ENCODE measurements at places on chromosomes 1 and 21.

GRCh38 chr1:193631306-193631705, 444.9 kb upstream of the B3GALT2 start:
- no peak for DNase-seq

DNA sequence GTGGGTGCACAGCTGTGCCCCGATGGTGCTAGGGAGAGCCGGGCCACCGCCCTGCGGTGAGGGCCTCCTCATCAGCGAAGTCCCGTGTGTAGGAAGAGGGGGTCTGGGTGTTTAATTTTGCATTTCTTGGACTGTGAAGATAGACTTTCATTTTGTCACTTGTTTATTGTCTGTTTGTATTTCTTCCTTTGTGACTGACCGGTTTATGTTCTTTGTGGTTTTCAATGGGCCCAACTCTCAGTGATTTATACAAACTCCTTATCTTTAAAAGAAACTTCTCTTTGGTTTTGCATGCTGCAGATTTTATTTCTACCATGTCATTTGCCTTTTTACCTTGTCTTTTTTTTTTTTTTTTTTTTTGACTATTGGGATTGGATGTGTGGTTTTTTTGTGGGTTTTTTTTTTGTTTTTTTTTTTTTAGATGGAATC, 65.1 kb downstream of the COL18A1 start:
- no peak for DNase-seq

GRCh38 chr1:80882553-80882952, 918.2 kb upstream of the ADGRL2 start:
- no peak for DNase-seq

DNA sequence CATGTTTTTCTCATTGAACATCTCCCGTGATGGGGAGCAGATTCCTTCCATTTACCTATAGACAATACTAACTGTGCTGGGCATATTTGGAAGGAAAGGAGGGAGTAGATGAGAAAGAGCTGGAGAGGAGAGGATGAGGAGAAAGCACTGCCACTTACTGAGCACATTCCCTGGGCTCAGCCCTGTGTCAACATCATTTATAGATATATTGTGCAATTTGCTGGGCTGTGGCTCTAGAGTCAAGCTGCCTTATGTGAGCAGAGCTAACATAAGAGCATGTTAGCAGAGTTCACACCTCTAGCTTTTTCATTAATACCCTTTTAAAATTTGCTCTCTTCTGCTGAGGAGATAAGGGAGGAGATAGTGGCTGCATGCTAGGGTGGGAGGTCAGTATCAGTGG, 22.3 kb upstream of the CD53 start:
- no peak for DNase-seq

GRCh38 chr1:3890389-3891328, 9.4 kb downstream of the C1orf174 start:
- no peak for DNase-seq

- no peak for DNase-seq
Observed at GRCh38 chr1:27566462-27567145, 37.3 kb downstream of the AHDC1 start.

DNA sequence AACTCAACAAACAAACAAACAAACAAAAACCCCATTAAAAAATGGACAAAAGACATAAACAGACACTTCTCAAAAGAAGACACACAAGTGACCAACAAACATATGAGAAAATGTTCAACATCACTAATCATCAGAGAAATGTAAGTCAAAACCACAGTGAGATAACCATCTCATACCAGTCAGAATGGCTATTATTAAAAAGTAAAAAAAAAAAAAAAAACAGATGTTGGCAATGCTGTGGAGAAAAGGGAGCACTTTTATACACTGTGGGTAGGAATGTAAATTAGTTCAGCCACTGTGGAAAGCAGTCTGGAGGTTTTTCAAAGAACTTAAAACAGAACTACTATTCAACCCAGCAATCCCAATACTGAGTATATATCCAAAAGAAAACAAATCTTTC, 94.7 kb downstream of the PLPP3 start:
- no peak for DNase-seq

DNA sequence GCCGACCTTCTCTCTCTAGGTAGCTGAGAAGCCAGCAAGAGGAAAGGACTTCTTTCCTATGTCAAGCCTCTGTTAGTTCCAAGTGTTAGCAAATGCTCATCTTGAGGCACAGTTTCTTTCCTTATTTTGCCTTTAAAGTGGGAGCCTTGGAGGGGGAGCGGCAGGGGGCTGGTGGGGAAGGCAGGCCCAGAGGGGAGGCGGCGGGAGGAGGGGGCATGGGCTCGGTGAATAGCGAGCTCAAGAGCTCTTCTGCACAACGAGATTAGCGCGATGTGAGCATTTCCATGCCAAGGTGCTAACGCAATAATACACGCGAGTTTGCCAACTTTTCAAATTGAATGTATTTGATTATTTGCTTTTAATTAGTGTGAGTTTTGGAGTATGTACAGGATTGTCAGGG, 372.6 kb downstream of the RPS6KC1 start:
- peak; percentile 66 for DNase-seq

GRCh38 chr1:49200738-49201137, 424.0 kb upstream of the BEND5 start:
- DNase-seq, result no peak

- DNase-seq, result no peak
Observed at GRCh38 chr1:17209430-17209829, 4.5 kb downstream of the PADI1 start.

DNA sequence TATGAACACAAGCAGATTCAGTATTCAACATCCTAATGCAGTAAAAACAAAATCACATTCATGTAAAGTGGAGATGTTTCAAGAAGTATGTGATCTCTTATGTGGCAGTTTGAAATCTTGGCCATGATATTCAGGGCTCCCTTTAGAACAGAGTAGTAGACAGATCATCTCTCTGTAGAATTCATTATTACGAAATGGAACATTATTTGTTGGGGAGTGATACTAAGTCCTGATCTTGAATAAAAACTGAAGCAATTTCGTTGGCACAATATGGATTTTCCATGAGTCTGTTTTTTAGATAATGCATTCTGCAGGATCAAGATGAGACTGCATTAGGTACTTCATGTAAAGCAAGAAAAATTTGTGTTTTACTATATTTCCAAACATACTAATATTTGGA, 264.4 kb upstream of the NRIP1 start:
- DNase-seq, result no peak

- no peak for DNase-seq
Observed at GRCh38 chr1:106957795-106958194, 98.7 kb upstream of the PRMT6 start.

- no peak for DNase-seq
Observed at GRCh38 chr1:217435204-217435603, 195.7 kb downstream of the GPATCH2 start.

DNA sequence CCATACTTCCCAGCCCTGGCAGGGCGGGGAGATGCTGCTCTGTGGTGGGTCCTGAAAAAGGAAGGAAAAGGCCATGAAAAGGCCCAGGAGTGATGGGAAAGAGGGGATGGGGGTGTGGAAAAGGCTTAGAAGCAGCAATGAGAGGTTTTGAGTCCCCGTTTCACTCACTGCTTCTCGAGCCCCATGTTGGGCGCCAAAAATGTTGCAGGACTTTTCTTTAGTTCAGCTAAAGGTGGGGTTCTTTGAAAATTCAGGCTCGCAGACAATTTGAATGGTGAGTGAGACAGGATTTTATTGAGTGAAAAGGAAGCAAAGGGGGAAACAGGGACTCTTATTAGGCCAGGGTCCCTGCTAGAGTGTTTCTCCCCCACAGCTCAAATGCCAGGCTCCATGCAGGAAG, 93.1 kb downstream of the MRPS6 start:
- DNase-seq, result no peak

DNA sequence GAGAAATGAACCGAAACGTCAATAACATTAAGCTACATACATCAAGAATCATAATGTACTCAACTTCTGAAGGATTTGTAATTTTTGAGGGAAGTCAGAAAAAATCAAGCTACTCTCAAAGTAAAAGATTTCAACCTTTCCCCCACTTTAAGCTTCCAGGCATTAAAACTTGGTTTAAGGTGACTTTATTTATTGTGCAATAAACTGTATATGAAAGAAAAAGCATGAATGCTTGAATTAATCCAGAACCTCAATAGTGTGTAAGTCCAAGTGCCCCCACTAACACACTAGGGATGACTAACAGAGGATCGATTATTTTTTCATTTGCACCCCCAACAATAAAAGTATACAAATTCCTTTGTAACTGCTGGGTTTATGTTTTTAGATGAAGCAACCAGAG, 10.9 kb downstream of the GART start:
- DNase-seq, result no peak

GRCh38 chr1:180600343-180600742, 31.5 kb upstream of the XPR1 start:
- DNase-seq, result no peak

GRCh38 chr21:32955311-32956060, 70.2 kb upstream of the OLIG2 start:
- DNase-seq, result no peak

DNA sequence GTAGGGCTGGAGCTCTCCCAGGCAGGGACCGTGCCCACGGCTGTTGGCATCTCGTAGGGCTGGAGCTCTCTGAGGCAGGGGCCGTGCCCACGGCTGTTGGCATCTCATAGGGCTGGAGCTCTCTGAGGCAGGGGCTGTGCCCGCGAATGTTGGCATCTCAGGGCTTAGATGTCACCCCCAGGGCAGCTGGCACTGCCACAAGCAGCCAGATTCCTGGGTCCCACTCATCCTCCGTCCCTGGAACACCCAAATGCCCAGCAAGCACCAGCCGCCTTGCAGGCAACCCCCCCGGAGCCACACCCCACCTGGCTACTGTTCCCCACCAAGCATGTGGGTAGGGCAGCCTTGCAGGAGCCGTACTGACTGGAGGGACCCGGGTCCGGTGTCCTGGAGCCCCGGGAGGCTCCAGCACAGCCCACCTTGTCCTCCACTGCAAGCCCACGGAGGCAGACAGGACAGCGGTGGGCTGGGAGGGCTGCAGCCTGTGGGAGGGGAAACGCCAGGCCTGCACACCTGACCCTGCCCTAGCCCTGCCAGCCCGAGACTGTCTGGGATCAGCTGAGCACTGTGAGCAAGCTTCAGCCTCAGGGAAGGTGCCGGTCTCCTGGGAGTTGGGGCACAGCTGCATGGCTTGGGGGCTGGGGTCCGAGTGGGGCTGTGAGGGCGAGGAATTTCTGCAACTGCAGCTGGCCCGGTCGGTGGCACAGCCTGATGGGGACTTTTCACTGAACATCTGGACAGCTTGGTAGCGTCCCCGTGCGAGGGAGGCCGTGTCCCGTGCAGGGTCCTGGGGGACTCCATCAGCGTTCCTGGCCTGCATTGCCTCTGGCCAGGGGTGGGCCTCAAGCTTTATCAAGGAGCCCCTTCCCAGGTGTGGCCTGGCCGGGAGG, 53.6 kb downstream of the COL18A1 start:
- DNase-seq, result no peak

DNA sequence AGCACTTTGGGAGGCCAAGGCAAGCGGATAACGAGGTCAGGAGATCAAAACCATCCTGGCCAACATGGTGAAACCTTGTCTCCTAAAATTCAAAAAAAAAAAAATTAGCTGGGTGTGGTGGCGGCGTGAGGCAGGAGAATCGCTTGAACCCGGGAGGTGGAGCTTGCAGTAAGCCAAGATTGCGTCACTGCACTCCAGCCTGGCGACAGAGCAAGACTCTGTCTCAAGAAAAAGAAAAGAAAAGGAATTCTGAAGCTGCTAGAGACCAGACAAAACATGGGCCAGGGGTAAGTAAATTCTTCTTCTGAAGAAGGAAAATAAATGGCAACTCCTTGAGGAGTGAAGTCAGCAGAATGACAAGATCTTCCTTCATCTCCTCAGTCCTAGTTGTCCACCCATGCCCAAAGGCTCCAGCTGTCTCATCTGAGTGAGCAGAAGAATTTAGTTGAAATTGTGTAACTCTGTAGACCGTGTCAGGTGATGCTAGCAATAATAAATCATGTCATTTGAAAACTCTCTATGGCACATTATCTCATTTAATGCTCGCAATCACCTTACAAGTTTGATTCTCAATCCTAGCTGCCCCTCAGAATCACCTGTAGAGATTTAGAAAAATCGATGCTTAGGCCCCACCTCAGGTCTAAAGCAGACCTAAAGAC, 14.3 kb downstream of the PDZK1 start:
- DNase-seq, result no peak

- DNase-seq, result no peak
Observed at GRCh38 chr1:7853684-7854026, 790 bp upstream of the UTS2 start.

- DNase-seq, result no peak
Observed at GRCh38 chr1:233337505-233337904, 10.0 kb downstream of the MAP3K21 start.

DNA sequence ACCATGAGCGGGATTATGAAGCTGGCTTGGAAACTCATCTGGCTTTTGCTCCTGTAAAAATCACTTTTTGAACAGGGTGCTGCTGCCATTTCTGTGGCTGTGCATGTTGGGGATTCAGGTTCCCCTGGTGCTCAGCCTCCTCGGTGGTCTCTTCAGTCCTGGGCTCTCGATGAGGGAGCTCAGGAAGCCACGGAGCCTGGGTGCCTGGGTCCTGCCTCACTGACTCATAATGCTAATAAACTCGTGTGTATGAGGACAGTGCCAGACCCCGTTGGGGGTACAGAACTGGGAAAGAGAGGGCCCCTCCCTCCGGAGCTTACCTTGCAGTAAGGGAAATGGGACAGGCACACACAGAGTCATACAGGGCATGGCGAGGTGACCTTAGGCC, 5.8 kb downstream of the COQ8A start:
- DNase-seq, result no peak

DNA sequence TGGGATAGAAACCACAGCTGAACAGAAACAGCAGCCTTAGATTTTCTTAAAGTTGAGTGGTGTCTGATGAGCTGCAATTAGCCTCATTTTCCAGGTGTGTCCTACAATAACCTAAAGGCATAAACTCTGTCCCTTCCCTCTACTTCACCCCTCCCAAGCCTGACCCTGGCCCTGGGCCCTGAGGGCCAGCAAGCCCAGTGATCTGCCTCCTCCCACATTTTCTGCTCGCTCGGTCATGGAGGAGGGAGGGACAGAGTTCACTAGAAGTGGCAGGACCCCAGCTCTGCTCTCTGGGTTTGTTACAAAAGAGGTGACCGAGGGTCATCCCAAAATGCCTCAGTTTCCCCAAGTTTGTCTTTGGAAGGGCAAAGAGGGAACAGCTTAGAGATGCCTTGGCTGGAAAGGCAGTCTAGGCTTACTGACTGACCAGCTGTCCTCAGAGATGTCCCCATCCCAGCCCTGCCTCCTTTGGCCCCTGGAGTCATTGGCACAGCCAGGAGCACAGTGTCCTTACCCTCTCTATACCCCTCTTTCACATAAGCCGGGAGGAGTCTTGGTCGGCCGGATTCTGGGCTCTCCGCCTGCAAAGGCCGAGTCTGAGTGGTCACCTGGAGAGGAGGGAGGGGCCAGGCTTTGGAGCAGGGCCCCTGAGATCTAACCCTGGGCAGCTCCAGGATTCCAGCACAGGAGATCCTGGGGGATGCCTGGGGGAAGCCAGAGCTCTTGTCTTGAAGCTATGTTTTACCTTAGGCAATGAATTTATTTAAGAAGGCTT, 172.7 kb downstream of the PTPRU start:
- DNase-seq, result no peak

- no peak for DNase-seq
Observed at GRCh38 chr1:188590641-188591040, 1761.9 kb downstream of the PLA2G4A start.

- DNase-seq, result no peak
Observed at GRCh38 chr21:26842974-26843932, 2.0 kb downstream of the ADAMTS1 start.

- no peak for DNase-seq
Observed at GRCh38 chr1:54850737-54851136, 36.3 kb downstream of the DHCR24 start.

All from NCI-H1092 (cell line).